ENCODE measurements at places on chromosomes 2 and 18. TPM values are rescaled to one million over a fixed set of nuclear protein-coding genes. Genes with fewer than 3 reads are reported as not detected.

- H3K27me3 ChIP-seq, result no peaks in the 10 kb centered on the region
- H3K4me1 ChIP-seq, result no peaks in the 10 kb centered on the region
- H3K4me3 ChIP-seq, result no peak overlapping the region
- no peak overlapping the region for H3K27ac ChIP-seq
- H3K36me3 ChIP-seq, result no peaks in the 10 kb centered on the region
Measured at GRCh38 chr2:215507836-215508235, 72.0 kb upstream of the FN1 start.

GRCh38 chr2:22821458-22821857 is 563.5 kb upstream of the KLHL29 start:
- H3K4me3 ChIP-seq, result no peak overlapping the region
- H3K36me3 ChIP-seq, result no peaks in the 10 kb centered on the region
- H3K27ac ChIP-seq, result no peak overlapping the region

DNA sequence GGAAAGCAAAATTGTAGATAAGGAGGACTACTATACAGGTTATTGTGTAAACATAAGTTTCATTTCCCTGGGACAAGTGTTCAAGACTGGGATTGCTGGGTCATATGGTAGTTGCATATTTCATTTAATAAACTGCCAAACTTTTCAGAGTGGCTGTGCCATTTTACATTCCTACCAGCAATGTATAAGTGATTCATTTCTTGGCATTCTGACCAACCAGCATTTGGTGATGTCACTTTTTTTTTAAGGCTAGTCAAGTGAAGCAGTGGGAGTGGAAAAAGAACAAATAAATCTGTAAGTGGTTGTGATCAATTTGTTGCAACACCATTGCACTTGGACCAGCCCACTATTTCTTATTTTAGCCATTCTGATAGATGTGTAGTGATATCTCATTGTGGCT is 5.2 kb upstream of the CHCHD5 start:
- no peaks in the 10 kb centered on the region for H3K27me3 ChIP-seq
- H3K27ac ChIP-seq, result no peak overlapping the region
- no peaks in the 10 kb centered on the region for H3K36me3 ChIP-seq

GRCh38 chr2:190213441-190214335 is 105.9 kb downstream of the HIBCH start:
- no peak overlapping the region for H3K27ac ChIP-seq
- H3K4me1 ChIP-seq, result no peaks in the 10 kb centered on the region
- no peaks in the 10 kb centered on the region for H3K36me3 ChIP-seq

- no peaks in the 10 kb centered on the region for H3K36me3 ChIP-seq
- peak overlapping the region; percentile 23 for H3K27ac ChIP-seq
- DNase-seq, result peak; percentile 29
- peaks cover 51% of the 10 kb centered on the region for H3K4me1 ChIP-seq
- no peak overlapping the region for H3K4me3 ChIP-seq
- no peaks in the 10 kb centered on the region for H3K27me3 ChIP-seq
Measured at GRCh38 chr2:232288489-232289030, 90.0 kb upstream of the ALPP start.

- H3K27ac ChIP-seq, result peak overlapping the region; percentile 15
- H3K4me1 ChIP-seq, result peaks cover 14% of the 10 kb centered on the region
Measured at GRCh38 chr2:96832754-96833507, 10.9 kb downstream of the ANKRD23 start.

DNA sequence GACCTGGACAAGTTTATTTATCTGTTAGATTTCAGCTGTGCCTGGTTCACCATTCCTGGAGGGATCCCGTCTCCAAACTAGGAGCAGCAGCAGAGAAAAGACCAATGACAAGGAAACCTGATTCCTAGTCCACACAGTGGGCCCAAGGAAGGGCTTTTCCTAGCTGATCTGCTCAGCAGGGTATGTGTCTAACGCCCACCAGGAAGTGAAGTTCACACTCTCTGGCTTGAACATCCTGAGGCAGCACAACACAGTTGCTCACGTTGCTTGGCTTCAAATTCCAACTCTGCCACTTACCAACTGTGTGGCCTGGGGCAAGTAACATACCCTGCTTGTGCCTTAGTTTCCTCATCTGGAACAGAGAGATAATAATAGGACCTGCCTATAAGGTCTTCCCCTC is 42.9 kb downstream of the XDH start:
- no peak for DNase-seq
- no peaks in the 10 kb centered on the region for H3K27me3 ChIP-seq
- no peaks in the 10 kb centered on the region for H3K4me1 ChIP-seq
- H3K4me3 ChIP-seq, result no peak overlapping the region
- no peaks in the 10 kb centered on the region for H3K36me3 ChIP-seq

DNA sequence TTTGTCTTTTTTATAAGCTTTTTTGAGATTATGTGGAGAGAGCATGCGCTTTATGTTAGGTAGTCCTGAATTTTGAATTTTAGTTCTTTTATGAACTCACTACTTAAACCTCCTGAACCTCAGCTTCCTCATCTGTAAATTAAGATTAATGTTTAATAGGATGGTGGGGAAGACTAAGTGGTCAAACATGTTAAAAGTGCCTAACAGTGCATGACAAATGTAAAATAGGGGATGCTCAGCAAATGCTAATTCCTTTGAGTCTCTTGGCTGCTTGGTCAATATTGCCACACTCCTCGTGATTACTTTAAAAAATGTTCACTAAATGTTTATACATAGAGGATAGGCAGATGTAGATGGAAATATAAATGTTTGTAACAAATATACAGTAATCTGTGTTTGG is 6.8 kb downstream of the BIRC6 start:
- H3K27ac ChIP-seq, result no peak overlapping the region
- no peak for DNase-seq
- H3K36me3 ChIP-seq, result no peaks in the 10 kb centered on the region
- no peaks in the 10 kb centered on the region for H3K27me3 ChIP-seq

DNA sequence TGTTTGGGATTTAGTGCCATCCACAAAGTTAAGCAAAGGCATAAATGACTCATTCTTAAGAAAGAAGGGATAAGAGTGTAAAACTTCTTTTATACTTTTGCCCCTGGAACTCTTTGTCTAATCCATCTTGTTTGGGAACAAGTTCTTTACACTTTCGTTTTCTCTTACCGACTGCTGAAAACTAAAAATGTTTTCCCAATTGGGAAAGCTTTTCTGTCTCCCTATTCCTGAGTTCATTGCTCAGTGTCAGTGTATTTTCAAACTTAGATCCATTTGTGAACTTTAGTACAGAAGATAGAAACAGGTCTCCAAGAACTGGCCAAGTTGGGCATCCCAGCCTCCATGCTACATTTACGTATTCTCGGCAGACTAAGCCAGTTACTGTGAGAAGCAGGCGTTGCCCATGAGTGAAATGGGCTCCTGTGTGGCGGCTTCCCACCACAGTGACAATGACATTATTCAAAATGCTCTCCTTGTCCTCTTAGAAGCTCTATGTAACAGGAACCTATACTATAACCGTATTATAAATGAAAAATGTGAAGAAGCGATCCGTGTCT is 51.7 kb downstream of the TGOLN2 start:
- DNase-seq, result no peak
- no peaks in the 10 kb centered on the region for H3K27me3 ChIP-seq
- H3K4me3 ChIP-seq, result peak overlapping the region; percentile 8
- no peaks in the 10 kb centered on the region for H3K36me3 ChIP-seq
- peak overlapping the region; percentile 14 for H3K27ac ChIP-seq

DNA sequence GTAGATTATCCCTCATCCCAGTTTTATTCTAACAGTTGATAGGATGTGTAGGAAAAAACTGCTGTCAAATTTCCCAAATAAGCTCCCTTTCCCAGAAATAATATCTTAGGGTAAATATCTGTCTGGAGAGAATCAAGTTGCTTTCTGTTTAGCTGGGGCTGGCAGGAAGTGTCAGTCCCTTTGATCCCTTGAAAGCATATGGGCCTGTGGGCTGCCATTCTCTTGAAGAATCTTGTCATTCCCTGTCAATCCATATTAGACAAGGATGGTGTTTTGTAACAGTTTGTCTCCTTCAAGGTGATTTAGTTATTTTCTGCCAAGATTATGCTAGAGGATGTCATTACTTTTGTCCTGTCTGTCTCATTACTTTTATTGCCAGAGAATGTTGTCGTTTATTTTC is 37.1 kb upstream of the UBE2E3 start:
- H3K27ac ChIP-seq, result no peak overlapping the region
- no peak for DNase-seq
- H3K27me3 ChIP-seq, result no peaks in the 10 kb centered on the region
- H3K4me1 ChIP-seq, result no peaks in the 10 kb centered on the region

The ERFE gene
- total RNA-seq, result 9.5 TPM

The DDX18 gene
- 50.3 TPM for total RNA-seq

The UNC50 gene
- 60.4 TPM for total RNA-seq

The AP1S3 gene
- total RNA-seq, result 3.2 TPM

The PLA2R1 gene
- total RNA-seq, result 5.0 TPM

The SLC16A14 gene
- 2.8 TPM for total RNA-seq

The UGT1A5 gene
- not detected for total RNA-seq

The XDH gene
- total RNA-seq, result 1.5 TPM

All from testis (tissue), 5 donors.